ENCODE measurements at places on chromosomes 13 and 19.
A peak's percentile ranks its signal among the peaks of the same experiment; 100 is the strongest.

GRCh38 chr13:40613192-40613818 lies 53.1 kb downstream of the FOXO1 start:
- DNase-seq, result peak; percentile 32

- no peak for DNase-seq
These were observed 93.1 kb downstream of the KL start for GRCh38 chr13:33109271-33109697.

DNA sequence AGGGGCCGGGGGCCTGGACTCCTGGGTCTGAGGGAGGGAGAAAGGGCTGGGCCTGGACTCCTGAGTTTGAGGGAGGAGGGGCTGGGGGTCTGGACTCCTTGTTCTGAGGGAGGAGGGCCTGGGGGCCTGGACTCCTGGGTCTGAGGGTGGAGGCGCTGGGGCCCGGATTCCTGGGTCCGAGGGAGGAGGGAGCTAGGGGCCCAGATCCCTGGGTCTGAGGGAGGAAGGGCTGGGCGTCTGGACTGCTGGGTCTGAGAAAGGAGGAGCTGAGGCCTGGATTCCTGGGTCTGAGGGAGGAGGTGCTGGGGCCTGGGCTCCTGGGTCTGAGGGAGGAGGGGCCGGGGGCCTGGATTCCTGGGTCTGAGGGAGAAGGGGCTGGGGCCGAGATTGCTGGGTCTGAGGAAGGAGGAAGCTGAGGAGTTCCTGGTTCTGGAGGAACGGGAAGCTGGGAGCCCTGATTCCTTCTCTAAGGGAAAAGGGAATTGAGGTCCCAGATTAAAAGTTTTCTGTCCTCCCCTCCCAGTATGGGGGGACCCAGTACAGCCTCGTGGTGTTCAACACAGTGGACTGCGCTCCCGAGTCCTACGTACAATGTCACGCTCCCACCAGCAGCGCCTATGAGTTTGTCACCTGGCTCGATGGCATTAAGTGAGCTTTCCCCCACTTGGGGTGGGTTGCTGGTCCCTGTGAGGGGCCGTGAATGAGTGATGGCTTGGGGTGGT lies 721 bp downstream of the MED25 start:
- DNase-seq, result no peak

GRCh38 chr13:113589961-113590339 lies 5.4 kb downstream of the TFDP1 start:
- no peak for DNase-seq

DNA sequence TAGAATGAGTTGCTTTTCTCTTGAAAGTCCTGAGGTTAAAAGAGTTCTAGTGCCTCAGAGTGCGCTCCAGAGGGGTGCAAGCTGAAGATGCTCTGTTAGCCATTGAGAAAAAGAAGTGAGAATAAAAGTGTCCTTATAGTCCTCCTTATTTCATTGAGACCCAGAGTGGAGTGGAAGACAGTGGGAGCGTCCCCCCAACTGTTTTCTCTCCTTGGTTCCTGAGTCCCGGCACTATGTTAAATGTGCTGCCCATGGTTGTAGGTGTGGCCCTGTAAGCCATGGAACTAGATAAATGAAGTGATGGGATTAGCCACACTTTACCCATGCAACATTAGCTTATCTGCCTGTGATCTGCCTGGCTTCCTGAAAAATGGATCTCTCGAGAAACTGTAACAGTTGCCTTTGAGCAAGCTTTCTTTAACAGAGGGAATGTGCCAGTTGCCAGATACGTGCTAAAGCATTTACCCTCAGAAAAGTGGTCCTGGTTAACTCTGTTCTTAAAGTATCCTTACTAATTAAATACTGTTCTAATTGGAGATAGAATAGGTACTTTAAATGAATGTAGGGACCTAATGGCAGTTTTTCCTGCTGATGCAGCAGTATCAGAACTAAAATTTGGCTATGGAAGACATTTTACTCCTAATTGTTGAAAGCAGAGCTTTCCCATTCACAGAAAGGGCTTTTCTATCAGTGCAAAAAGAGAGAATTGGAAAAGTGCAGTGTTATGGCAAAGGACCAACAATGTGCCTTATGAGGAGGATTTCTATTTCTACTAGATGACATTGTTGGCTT lies 21.4 kb upstream of the PSG9 start:
- no peak for DNase-seq

GRCh38 chr13:66745307-66745706 lies 484.8 kb downstream of the PCDH9 start:
- no peak for DNase-seq

DNA sequence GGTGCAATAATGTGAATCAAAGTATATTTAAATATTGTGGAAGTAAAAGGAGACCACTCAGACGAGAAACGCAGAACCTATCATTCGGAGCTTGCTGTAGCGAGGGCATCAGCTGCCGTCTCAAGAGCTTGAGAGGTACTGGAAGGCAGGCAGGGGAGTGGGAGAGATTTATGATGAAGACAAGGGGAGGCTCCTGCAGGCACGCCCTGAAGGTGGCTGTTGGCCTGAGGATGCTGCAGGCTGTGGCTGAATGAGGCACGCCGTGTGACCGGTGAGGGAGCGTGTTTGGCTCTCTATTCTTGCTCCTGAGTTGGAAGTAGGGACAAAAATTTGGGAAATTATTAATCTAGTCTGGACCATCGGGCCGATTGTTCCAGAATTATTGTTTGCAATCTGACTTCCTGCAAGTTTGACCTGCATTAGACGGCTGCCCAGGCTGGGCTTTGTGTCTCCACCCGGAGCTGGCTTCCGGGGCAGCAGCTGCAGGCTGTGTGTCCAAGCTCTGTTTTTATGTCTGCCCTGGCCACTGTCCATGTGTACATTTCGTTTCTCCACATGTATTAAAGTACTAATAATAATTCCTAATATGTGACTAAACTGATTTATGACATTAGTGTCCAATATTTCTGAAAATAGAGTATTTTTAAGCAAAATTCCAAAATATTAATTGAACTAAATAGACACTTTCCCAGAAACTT lies 91.1 kb upstream of the ANKRD10 start:
- no peak for DNase-seq

GRCh38 chr19:1085676-1086442 lies 9.3 kb downstream of the POLR2E start:
- no peak for DNase-seq

- no peak for DNase-seq
These were observed 27.4 kb upstream of the ZNF83 start for GRCh38 chr19:52665529-52665928.

DNA sequence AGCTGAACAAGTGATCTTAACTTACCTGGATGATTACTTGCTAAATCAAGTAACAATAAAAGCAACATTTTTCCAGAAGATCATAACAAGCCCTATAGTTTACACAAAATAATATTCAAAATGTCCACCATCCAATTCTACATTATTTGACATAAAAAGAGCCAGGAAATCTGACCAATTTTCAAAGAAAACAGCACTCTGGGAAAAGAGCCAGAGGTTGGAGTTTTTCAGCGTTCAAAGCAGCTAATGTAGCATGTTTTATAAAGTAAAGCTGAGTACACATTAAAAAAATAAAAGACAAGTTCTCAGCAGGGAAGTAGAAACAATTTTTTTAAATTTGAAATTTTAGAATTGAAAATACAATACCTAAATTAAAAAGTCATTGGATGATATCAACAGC lies 62.6 kb downstream of the UFM1 start:
- no peak for DNase-seq

- no peak for DNase-seq
These were observed 19.1 kb downstream of the WTIP start for GRCh38 chr19:34500656-34501120.

- no peak for DNase-seq
These were observed 41.3 kb downstream of the IRS2 start for GRCh38 chr13:109745060-109745459.

DNA sequence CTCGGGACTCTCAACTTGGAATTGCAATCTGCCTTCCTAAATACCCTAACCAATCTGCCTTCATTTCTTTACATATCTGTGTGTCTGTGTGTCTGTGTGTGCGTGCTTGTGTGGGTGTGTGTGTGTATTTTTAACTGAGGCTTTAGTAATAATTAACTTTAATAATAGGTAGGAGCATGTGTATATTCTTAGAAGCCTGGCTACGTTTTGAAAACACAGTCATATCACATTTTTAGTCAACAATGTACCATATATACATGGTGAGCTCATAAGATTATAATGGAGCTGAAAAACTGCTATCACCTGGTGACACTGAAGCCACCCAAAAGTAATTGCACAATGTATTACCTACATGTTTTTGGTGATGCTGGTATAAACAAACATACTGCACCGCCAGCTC lies 65.4 kb upstream of the ATXN8OS start:
- no peak for DNase-seq

GRCh38 chr19:14821937-14822336 lies 13.0 kb downstream of the OR7A5 start:
- DNase-seq, result no peak

DNA sequence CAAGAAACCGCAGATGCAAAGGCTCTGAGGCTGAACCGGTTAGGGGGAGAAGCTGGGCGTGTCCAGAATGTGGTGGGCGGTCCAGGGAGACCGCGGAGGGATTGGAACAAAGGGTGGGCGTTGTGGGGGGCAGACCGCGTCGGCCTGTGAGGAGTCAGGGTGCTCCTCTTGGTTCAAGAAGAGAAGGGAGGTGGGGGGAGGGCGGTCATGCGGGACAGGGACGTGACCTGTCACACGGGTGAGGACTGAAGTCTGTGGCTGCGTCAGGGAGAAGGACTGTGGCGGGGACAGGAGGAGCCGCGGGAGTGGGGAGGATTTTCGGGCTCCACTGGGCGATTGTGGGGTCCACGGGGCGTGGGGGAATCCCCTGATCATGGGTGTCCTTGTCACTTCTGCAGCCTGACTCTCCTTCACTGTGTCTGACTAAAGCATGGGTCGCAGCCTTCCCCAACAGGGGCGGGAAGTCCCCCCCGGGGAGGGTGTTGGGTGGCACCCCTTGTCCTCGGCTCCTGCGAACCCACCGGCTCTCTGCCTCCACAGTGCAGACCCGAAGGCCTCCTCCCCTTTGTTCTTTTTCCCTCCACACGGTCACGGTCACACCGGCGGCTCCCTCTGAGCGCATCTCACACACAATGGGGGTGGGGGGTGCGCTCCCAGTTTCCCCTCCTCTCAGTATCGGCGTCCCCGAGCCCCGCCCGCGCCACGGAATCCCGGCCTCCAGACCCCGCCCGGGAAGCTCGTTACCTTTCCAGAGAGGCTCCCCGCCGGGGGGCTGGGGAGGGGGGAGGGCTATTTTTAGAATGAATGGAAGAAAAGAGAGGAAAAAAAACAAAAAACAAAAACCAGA lies 16.4 kb upstream of the KCNN1 start:
- DNase-seq, result no peak

DNA sequence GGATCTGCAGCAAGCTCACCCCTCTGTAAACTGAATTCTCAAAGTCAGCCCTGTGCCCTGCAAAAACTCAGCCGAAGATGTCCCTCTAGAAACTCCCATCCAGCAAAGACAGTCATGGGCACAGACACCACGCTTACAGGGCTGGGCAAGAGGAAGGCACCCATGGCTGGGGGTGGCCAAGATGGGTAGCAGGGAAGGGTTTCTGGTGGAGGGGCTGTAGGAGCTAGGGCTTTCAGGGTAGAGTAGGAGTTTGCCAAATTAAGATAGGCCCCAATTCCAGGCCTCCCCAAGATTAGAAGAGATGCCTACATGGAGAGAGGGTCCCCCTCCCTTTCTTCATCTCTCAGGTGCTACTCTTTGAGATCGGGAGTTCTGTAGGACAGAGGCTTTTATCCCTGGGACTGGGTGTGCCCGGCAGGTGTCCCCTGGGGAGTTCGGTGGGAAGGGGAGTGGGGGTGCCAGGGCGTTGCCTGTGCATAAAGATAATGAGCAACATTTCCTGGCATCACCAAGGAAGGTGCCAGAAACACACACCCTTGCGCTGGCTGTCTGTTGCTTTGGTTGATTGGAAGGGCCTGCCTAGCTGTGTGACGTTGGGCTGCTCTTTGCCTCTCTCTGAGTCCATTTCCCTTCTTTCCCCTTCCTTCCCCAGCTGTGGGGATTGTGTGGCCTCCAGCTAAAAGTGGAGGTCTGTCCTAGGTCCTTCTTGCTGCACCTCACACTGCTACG lies 9.4 kb downstream of the NRTN start:
- no peak for DNase-seq

GRCh38 chr19:15469513-15470297 lies 5.4 kb upstream of the RASAL3 start:
- no peak for DNase-seq

- no peak for DNase-seq
These were observed 302.0 kb downstream of the KLF12 start for GRCh38 chr13:73832128-73832588.

- no peak for DNase-seq
These were observed 62.2 kb upstream of the ARGLU1 start for GRCh38 chr13:106630162-106630561.

DNA sequence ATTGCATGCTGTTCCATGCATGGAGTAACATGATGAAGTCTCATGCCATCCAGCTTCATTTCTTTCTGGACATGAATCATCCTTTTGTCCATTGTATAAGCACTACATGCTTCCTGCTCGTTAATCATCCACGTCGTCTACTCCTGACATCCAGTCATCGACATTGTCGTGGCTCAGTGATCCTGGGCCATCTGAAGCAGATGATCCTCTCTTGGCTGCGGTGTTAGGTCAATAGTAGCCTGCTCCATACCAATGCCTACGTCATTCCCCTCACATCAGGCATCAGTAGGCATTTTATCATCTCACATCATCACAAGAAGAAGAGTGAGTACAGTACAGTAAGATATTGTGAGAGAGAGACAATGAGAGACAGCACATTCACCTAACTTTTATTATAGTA lies 7.9 kb upstream of the MYO16 start:
- no peak for DNase-seq

- no peak for DNase-seq
These were observed 19.6 kb upstream of the EPHX3 start for GRCh38 chr19:15251749-15252397.

DNA sequence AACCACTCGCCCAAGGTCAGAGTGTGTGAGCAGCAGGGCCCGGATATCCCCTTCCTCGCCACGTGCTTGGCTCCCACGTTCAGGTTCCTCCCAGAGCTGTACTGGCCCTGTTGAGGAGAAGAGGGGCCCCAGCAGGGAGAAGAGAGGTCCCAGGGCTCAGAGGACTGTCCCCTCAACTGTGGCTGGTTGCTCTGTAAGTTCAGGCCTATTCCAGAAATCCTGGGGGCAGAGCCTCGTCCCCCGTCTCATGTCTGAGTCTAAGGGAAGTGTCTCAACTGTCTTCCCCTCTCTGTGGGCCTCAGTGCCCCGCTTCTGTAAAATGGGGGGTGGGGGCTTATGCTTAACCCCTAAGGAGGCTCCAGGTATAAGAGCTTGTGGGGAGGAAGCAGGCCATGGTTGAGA lies 3.9 kb downstream of the PPP5C start:
- no peak for DNase-seq

DNA sequence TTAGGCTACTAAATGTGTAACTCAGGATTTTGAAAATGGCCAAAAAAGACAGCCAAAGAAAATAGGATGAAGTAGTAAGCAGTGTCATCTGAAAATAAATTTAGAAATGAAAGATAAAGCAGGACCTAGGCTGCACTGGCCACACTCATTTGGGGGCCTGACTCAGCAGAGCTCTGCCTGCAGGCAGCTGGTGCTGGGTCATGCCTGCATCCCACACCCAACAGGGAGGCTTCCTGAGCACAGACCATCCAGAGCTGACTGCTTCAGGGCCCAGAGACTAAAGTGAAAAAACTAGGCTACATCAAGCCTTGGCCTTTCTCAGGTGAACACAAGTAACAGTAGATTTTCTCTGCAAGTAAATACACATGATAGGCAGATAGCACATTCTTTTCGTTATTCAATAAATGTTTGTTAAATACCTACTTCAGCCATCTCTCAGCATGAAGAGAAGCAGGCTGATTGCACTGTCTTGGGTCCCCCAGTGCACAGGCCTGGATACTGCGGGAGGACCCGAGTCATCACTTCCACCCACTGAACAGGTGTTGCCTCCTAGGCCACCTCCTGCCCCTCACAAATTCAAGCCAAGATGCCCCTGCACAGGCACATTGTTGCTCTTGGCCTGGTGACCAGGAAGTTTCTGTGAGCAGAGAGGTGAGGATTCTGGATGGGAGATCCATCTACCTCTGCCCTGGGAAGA lies 284.0 kb downstream of the OXGR1 start:
- DNase-seq, result no peak
